Stimulated activated CD4-positive, alpha-beta T cell treated with anti-CD3 and anti-CD28 coated beads, Interleukin-4, amount 100 ng/mL, for 1 hour (primary cell): ENCODE measurements at places on chromosomes 13 and 19.

DNA sequence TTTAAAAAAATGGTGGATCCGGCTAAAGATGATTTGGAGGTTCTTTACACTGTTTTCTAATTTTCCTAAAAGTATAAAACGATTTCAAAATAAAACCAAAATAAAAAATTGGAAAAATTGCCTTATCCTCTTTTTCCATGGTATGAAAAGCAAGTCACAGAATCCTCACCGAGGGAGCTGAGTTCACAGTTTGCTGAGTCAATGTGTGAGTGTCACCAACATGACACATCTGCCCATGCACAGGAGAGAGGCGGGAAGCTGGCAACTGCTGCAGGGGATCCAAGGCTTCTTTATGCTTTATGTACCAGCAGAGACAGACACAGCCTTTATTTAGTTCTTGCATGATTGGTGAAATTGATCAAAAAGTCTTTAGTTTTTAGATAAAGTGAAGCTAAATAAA, 157.8 kb downstream of the TNFSF13B start:
- DNase-seq, result no peak

DNA sequence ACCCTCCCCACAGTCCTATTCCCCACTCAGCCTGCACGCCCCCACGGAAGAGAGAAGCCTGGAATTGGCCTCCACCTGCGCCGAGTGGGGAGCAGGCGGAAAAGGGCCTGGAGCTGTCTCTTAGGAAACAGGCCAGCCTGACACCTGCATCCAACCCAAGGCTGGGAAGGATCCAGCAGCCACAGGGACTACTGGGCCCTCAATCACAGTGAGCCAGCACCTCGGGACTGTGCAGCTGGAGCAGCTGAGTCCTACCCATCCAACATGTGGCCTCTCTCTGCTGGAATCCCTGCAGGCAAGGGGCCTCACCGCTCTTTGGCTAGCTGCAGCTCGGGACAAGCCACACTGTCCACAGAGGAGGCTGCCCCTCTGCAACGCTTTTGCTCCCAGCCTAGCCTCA, 8.3 kb upstream of the EPHX3 start:
- DNase-seq, result no peak

GRCh38 chr13:65677906-65678305, 1552.2 kb downstream of the PCDH9 start:
- no peak for DNase-seq

DNA sequence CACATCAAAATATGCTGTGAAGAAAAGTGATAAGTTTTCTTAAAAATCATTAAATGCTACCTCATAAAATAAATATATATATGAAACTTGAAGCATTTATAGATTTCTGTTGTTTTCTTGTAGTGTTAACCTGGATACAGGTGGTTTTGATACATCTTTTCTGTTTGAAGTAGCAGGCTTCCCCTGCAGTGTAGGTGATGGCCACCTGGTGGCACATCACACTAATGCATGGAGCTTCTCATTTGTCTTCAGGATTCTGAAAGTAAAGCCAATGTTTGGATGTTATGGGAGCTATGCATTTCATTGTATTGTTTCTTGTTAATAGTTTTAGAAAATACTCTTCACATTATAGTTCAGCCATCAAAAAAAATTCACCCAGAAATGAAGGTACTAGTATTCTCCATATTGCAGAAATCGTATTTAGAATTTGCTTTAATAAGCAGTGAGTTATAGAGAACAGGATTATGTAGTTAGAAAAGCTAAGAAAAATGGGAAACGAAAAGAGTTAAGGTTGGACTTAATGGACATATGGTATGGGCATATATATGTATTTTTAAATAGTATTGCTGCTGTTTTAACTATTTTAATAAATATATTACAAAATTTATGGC, 18.7 kb downstream of the GPR180 start:
- peak; percentile 24 for DNase-seq

DNA sequence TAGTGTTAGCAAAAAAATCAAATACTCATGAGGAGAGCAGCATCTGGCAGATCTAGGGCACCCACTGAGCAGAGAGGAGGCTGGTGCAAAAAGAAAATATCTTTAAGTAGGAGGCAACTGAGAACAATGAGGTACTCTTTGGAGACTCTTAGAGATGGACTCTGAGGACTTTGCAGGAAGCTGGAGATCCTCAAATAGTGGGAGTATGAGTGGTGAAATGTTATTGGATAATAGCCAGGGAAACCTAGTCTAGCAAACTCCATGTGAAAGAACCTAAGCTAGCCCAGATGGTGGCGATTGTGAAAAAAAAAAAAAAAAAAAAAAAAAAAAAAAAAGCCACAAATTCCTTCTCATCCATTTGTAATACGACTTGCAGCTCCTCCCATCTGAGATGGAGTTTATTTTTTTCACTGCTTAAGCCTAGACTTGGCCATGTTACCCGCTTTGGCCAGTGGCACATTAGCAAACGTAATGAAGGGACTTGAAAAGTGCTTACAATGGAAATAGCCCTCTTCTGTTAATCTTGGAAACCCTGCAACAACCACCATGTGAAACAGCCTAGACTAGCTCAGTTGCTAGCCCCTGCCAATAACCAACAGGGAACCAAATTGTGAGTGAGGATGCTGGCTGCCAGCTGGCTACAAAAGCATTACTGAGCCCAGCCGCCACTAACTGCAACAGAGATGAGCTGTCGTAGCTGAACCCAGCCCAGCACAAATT, 476.2 kb downstream of the KLF12 start:
- DNase-seq, result no peak

- no peak for DNase-seq
Measured at GRCh38 chr13:22964245-22964966, 216.4 kb upstream of the SGCG start.

- DNase-seq, result no peak
Measured at GRCh38 chr19:43439032-43439708, 24.5 kb downstream of the TEX101 start.

DNA sequence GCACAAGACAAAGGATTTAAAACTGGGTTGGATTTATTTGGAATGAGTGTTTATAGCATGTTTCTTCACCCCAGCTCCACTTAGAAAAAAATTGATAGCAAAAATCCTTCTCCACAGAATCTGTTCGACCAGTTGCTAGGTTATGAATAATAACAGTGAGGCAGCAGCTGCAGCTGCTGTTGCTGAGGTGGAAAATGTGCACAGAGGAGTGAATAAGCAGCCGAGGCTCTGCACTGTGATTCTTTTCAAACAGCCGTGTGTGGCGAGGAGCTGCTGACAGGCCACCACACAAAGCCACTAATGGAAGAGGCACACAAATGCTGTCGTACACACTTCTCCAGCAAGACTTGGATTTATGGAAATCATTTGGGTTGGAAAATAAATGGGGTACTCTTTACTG, 6.4 kb upstream of the RASL11A start:
- DNase-seq, result no peak

- DNase-seq, result no peak
Measured at GRCh38 chr19:56670401-56670960, 1.1 kb downstream of the ZNF835 start.

- DNase-seq, result peak; percentile 58
Measured at GRCh38 chr19:3783660-3784584, 2.3 kb downstream of the MATK start.

DNA sequence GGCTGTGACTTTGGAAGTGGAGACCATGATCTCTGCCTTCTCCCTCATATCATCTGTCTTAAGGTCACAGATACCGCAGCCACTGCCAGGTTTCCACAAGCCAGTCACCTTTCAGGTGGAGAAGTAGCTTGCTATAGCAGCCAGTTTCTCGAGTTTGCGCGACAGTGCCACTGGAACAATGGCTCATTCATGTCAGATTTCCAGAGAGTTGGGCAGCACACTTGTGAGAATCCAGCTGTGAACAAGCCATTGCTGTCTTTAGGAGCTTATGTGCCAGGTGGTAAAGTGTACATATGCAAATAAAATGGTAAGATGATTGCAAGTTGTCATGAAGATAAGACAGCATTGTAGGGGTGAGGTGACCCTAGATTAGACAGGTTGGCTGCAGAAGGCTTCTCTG, 22.3 kb downstream of the GARRE1 start:
- DNase-seq, result no peak

DNA sequence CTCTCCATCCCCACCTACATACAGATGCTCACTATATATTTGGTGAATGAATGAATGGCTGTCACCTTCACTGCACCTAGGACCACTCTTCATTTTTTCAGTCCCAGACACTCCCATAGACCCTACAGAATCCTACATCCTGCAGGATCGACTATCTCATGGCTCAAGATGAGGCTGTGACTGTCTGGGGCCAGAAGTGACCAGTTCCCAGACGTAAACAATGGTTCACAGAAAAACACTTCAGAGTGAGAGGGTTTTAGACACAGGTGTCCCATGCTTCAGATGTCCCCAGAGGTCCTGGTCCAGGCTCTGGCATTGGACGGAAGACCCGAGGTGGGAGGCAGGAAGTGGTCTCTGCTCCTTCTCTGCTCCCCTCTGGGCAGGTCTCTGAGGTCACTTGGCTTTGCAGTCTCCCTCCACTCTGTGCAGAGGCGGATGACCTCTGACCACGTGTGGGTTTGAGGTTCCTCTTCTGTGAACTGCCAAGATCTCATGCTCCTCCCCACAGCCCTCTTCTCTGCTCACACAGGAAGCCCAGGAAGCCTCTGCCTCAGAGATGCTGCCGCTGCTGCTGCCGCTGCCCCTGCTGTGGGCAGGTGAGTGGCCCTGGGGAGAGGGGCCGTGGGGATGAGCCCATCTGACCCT, 24.9 kb downstream of the SIGLEC7 start:
- no peak for DNase-seq

DNA sequence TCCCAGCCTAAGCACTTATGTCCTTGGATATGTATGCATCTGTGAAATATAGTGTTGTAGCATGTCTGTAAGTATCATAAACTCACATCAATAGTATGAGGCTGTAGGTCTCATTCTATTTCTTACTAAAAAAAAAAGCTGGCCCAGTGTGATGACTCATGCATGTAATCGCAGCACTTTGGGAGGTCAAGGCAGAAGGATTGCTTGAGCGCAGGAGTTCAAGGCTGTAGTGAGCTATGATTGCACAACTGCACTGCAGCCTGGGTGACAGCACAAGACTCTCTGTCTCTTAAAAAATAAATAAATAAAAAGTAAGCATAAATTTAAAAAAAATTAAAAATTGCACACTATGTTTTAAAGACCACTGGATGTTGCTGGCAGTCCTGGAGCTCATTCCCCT, 79.1 kb upstream of the SPATA13 start:
- no peak for DNase-seq
